ENCODE measurements at places on chromosomes 12 and 14. TPM values are rescaled to one million over a fixed set of nuclear protein-coding genes. Genes with fewer than 3 reads are reported as not detected.

GRCh38 chr12:112848972-112849371, 57.4 kb downstream of the RPH3A start:
- no peak for DNase-seq

GRCh38 chr12:69986114-69986513, 161.1 kb downstream of the MYRFL start:
- DNase-seq, result no peak

The OR4E2 gene
- not detected for total RNA-seq

The RASSF8 gene
- total RNA-seq, result 0.71 TPM

The VSX2 gene
- total RNA-seq, result not detected

GRCh38 chr14:34749408-34749807, 35.0 kb upstream of the CFL2 start:
- DNase-seq, result no peak

DNA sequence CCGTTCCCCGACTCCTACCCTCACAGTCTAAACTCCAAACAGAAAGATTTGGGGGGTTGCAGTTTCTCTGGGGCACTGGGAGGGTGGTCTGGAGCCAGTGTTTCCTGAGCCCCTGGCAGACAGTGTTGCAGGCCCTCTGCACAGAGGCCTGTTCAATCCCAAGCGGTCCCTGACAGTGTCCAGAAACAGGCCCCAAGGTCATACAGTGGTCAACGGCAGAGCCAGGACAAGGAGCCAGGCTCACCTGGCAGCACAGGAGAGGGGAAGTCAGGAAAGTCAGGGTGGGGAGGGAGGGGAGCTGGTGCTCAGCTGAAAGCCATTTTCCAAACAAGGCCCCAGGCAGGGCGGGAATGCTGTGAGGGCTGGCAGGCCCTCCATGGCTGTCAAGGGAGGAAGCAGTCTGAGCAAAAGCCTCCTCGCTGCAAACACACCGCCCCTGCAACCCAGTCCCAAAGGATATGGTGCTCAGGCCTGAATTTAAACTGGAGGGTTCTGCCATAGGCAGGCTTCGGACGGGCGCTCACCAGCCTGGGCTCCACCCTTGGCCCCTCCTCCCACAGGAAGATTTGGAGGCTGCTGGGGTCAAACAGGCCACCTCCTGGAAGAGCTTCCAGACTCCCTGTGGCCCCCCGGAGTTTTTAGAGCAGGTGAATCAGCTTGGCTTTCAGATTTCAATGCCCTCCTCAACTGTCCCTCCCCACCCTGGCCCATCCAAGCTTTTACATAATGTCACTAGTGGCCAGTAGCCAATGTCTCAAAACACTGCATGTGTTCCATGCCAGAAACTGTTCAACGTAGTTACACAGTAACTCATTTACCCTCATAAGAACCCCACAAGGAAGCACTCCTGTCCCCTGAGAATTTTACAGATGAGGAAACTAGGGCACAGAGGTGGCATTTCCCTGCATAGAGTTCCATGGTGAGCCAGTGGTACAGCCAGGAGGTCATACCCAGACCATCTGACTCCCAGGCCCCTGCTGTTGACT, 41.5 kb downstream of the CHGA start:
- no peak for DNase-seq

- no peak for DNase-seq
Observed at GRCh38 chr12:32034045-32034444, 72.6 kb upstream of the BICD1 start.

The ZDHHC22 gene
- not detected for total RNA-seq

The SLC2A3 gene
- 929 TPM for total RNA-seq

- DNase-seq, result peak; percentile 35
Observed at GRCh38 chr14:105487986-105488777, 1.5 kb downstream of the CRIP1 start.

GRCh38 chr14:70821584-70822529, 12.5 kb upstream of the MAP3K9 start:
- DNase-seq, result peak; percentile 35

- no peak for DNase-seq
Observed at GRCh38 chr14:96586056-96586455, 83.9 kb downstream of the PAPOLA start.

- no peak for DNase-seq
Observed at GRCh38 chr12:107318806-107319532, 225.6 kb upstream of the CRY1 start.

- DNase-seq, result no peak
Observed at GRCh38 chr12:112321245-112321644, 61.0 kb downstream of the HECTD4 start.

DNA sequence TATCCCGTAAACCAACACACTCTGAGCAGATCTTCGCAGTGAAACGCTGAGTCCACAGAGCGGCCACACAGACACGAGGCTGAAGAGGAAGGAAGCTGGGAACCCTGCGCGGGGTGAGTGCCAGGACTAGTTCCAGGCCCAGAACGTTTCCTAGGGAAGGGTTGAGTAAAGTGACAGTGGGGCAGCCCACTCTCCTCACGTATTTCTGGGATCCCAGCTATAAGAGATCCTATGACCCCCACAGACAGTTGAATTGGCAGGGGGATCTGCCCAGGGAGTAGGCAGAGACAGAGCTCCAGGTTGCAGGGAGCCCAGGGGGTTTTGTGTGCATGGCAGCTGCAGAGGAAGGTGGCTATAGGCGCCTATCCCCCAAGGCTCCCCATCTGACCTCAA, 51.1 kb downstream of the GTF2A1 start:
- DNase-seq, result no peak

The XRCC3 gene
- 4.8 TPM for total RNA-seq

GRCh38 chr12:101097829-101098580, 112.0 kb downstream of the SLC5A8 start:
- DNase-seq, result no peak

The CLEC9A gene
- total RNA-seq, result 0.98 TPM

GRCh38 chr14:22656945-22657731, 13.0 kb upstream of the OR6J1 start:
- no peak for DNase-seq

The CD4 gene
- 134 TPM for total RNA-seq

The RCOR1 gene
- 20.5 TPM for total RNA-seq

The KRT72 gene
- total RNA-seq, result 82.2 TPM

DNA sequence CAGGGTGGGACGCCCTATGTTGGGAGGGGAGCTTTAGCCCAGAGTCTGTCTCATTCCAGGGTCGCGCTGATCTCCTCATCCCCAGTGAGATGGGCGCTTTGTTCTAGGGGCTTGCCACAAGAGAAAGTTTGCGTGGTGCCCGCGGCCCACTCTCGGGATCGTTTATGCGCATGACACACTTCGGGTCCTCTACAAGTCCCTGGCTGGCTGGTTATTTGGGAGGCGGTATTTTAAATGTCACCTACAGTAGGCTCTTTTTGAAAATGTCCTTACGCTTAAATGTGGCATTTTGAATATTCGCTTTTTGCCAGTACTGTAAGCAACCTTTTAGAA, 541 bp downstream of the GOLT1B start:
- no peak for DNase-seq

- no peak for DNase-seq
Observed at GRCh38 chr12:52295663-52296062, 4.3 kb upstream of the KRT81 start.

- DNase-seq, result peak; percentile 48
Observed at GRCh38 chr12:27969624-27970400, 2.7 kb downstream of the PTHLH start.

- no peak for DNase-seq
Observed at GRCh38 chr12:68806488-68807237, 1.3 kb upstream of the MDM2 start.

- no peak for DNase-seq
Observed at GRCh38 chr12:13452955-13453570, 256.5 kb downstream of the EMP1 start.

- no peak for DNase-seq
Observed at GRCh38 chr12:52805000-52805399, 8.9 kb downstream of the KRT4 start.

DNA sequence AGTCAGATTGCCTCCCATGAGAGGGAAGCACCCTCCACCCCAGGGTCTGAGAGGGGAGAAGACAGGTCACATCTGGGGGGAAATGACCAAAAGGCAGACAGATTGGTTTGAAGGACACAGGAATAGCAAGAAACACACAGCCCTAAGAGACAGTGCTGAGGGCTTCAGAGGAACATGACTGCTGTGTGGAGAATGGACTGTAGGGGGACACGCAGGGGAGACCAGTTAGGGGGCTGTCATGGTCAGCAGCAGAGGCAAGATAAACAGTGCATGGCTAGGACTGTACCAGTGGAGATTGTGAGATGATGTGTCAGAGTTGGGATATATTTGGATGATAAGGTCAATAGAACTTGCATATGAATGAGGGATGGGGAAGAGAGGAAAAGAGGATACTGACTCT, 19.7 kb downstream of the SMUG1 start:
- no peak for DNase-seq

The SLC7A8 gene
- 0.73 TPM for total RNA-seq

The FOXN3 gene
- 124 TPM for total RNA-seq

GRCh38 chr12:49345825-49346658, 646 bp upstream of the DNAJC22 start:
- no peak for DNase-seq

The GSG1 gene
- total RNA-seq, result not detected

The CEBPE gene
- total RNA-seq, result not detected

DNA sequence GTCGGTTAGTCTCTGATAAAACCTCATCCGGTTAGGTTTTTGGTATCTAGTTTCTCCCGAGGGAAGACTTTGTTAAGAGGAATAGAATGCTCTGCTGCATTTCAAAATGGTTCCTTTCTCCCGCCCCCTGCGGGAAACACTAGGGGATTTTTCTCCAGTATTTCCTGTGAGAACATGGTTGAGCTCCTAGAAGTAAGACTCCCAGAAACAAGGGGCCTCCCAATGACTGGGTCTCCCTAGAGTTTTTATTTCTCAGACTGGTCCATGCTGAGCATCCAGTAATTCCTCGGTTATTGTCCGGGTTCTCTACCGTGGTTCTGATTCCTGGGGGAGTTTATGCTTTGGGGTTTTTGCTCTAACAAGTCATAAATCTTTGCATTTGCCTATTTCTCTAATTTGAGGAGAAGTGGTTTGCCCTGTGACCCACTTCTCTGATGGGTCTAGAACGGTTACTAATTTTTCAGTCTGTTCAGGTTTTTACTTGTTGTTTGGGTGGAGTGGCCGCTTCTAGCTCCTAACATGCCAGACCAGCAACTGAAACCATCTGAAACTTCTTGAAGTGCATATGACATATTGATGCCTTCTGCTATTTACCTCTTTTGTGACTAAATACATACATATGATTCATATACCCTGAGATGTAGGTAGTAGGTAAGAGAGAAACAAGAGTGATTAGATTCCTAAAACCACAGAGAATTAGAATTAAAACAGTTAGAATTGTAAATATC, 25.1 kb downstream of the TESPA1 start:
- DNase-seq, result peak; percentile 11

- no peak for DNase-seq
Observed at GRCh38 chr14:30569216-30569902, 10.4 kb downstream of the G2E3 start.

The GSKIP gene
- total RNA-seq, result 10.3 TPM

- no peak for DNase-seq
Observed at GRCh38 chr12:89391726-89392336, 39.5 kb upstream of the DUSP6 start.

DNA sequence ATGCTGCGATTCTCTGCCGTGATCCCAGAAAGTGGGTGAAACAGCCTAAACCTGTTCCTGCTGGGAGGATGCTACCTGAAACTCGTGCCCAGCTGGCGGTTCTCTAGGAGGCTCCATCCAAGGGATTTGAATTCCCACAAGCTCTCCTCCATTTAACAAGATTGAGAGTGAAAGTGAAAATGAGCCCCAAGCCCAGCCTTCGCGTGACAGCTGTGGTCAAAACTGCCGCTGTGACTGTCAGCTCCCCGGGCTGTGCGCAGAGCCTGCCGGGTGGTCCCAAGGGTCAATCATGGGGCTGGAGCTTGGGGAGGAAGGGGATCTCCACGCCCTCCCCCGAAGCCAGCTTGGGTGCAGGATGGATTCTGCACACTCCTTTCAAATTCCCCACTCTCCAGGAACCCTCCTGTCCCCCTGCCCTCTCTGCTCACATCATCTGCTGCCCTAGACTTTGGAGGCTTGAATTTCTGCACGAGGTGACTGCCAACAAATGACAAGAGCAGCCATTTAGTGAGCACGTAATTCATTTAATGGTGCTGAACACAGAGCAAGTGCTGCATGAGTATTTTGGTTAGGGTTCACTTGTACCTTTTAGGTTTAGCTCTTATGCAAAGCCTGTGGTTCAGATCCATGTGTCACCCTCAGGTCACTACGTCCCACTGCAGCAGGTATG, 5.3 kb downstream of the ASB2 start:
- peak; percentile 77 for DNase-seq

The COX6A1 gene
- total RNA-seq, result 116 TPM

GRCh38 chr12:111503116-111503515, 96.0 kb downstream of the ATXN2 start:
- DNase-seq, result no peak

- no peak for DNase-seq
Observed at GRCh38 chr12:45637706-45638105, 91.8 kb upstream of the ARID2 start.

The ALX1 gene
- not detected for total RNA-seq

The RARG gene
- 15.8 TPM for total RNA-seq

The KCNK10 gene
- not detected for total RNA-seq

- DNase-seq, result no peak
Observed at GRCh38 chr14:63513756-63514155, 29.4 kb downstream of the PPP2R5E start.

GRCh38 chr12:90245391-90245790, 536.8 kb upstream of the ATP2B1 start:
- DNase-seq, result no peak

The TAS2R9 gene
- total RNA-seq, result not detected

DNA sequence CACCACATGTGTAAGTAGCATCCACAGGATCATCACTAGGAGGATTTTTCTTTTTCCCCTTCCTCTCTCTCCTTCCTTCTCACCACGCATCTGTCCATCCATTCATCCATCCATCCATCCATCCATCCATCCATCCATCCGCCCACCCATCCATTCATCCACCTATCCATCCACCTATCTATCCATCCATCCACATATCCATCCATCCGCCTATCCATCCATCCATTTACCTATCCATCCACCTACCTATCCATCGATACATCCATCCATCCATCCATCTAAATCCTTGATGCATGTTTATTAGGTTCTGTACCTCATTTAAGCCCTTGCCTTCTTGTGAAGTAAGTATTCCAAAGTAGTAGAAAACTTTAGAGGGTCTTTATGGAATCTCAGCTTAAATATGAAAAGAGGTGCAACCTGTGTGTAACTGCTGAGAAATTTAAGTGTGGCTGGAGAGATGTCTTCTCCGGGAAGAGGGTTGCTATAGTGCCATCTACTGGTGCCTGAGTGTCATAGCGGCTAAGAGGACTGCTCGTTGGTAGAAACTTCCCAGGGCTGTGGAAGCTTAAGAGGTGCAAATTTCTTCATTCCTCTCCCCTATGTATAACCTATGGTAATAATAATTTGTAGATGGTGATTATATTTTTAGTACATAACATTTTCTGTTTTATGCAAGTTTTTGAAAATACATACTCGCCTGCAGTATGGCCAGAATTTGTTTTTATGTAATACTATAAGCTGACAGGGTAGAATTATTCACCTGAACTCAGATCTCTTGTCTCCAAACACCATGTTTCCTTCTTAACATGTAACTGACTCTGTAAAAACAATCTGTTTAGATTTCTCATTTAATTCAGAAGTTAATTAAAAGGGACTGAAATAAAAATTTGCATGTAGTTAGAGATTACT, 46.0 kb downstream of the MYO1H start:
- DNase-seq, result no peak

GRCh38 chr12:46244997-46245396, 23.8 kb downstream of the SLC38A1 start:
- DNase-seq, result no peak

- DNase-seq, result no peak
Observed at GRCh38 chr14:78983126-78983525, 813.0 kb downstream of the NRXN3 start.

GRCh38 chr14:97380539-97380941, 583.4 kb downstream of the VRK1 start:
- DNase-seq, result peak; percentile 36
